ENCODE measurements at places on chromosomes 6 and 20.
A peak's percentile ranks its signal among the peaks of the same experiment; 100 is the strongest.

DNA sequence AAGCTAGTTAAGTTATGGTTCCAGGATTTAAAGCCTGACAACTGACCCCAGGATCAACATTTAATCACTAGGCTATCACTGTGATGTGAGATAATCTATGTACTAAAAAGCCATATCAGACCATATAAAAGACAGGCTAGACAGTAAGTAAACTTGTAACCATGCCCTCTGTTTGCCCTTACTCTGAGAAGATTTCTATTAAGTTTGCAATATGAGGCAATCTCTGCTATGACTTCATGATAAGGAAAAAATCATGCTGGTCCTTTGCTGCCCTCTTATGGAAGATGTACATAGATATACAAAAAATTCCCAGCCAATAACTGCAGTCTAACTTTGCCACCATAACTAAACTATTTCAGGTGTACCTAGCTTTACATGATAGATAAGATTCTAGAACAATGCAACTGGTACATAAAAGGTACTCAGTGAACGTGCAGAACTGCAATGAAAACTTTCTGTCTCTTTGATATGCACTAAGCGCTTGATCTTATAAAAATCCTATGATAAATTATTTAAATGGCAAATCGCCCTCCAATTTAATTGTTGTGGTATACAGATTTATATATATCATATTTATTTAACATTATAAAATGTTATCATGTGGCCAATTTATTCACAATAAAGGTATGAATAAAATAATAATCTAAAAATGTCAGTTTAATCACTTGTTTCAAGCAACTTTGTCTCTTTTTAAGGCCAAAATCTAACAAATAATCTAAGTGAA, 70.5 kb downstream of the FAM217A start:
- DNase-seq, result peak; percentile 76

DNA sequence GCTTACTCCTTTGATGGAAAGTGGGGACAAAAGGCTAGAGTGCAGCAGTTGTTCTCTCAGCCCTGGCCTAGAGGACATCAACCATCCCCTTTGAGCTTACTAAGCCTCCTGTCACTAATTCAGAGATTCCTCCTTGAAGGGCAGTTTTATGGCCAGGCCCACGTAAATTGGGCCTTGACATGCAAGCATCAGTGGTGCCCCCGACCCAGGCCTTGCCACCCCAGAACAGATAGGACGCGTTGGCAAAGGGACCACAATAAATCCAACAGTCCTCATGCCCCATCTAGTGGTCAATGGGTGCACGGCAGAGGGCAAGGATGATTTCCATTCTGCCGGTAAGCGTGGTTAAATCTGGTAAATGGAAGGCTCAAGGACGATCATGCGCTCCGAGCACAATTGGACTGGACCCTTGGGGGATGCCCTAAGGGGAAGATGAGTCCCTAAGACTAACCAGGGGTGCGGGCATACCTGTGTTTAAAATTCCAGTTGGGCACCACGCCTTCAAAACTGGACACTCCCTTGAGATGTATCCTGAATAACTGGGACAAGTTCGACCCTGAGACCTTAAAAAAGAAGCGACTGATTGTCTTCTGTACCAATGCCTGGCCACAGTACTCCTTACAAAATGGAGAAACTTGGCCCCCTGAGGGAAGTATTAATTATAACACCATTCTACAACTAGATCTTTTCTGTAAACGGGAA, 32.6 kb downstream of the CEP85L start:
- DNase-seq, result no peak

DNA sequence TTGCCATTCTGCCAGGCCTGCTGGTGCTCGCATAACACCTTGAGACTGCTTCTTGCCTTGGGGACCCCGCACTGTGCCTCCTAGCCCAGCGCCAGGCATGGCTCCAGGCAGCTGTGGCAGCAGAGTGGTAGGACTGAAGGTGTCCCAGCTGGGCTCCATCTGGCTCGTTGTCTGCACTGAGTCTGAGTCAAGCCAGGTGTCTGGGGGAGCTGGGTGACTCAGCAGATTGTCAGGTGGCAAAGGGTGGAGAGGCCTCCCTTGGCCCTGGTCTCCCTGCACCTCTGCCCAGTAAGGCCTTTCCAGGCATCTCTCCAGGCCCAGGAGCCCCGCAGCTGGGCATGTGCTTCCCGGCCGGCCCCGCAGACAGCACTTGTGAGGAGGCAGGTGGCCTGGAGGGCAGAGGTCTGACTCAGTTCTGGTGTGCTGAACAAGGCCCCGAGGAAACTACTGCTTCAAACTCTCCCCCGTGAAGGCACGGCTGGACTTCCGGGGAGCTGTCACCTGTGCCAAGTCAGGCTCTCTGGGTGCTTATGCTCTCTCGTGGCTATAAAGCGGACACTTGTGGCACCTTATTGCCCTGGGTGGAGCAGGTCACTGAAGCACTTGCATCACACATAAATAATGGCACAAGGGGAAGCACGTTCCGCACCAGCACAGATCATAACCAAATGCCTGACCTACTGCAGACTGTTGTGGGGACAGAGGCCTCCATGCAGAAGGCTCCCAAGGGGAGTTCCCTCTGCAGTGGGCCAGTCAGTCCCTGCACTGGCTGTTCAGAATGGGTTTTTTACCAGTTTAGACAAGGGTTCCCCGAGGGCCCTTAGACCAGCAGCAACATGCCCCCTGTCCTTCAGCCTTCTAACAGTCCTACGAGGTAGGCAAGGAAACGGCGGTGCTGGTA, 27.5 kb downstream of the FOXC1 start:
- DNase-seq, result no peak

- DNase-seq, result no peak
These were observed 22.8 kb downstream of the PANK2 start for GRCh38 chr20:3911956-3912355.

DNA sequence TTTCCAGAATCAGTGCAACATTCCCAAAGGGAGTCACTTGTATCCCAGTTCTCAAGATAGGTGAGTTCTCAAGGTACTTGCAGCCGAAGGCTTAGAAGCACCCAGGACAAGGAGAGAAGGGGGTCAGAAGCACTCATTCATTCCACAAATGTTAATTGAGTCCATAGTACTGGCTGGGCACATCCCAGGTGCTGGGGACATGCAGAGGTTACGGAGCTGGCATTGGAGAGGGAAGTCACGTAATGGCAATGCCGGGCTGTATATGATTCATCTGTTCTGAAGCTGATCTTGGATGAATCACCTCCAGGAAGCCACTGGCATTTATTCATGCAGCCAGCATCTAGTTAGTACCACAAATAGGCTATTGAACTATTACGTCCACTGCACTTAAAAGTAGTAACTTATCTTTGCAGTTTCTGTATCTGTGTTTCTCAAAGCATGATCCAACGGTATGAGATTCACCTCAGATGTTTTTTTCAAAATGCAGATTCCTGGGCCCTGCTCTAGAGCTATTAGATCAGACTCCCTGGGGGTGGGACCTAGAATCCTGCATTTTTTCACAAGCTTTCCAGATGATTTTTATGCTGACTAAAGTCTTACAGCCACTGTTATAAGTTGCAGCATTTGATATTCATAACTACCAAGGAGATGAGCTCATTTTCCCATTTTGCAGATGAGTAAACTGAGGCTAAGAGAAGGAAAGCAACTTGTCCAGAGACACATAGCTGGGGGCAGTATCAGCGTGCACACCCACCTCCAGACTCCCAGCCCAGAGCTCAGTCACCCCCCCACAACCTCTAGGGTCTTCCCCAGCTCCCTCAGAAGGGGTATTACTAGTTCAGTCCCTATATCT, 44.1 kb upstream of the ID1 start:
- DNase-seq, result peak; percentile 93

GRCh38 chr20:38798266-38798665, 7.2 kb upstream of the PPP1R16B start:
- DNase-seq, result no peak

GRCh38 chr6:96923871-96924493, 546 bp upstream of the KLHL32 start:
- DNase-seq, result no peak

DNA sequence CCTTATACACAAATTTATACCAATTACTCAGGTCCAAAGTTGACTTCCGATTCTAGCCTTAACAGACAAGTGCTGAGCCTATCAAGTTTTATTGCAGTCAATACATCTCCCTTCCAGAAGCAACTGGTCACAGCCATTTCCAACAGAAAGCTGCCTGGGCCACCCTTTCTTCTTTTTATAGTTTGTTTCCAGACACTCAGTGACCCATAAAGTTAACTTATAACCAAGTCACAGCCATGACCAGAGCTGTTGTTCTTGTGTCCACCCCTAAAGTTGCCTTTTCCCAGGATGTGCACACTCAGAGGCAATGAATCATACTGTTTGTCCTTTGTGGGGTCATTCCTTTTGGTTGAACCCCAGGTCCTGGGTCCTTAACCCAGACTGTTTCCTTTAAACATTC, 89.9 kb downstream of the CD83 start:
- DNase-seq, result no peak

GRCh38 chr6:158004701-158005095, 23.0 kb downstream of the SYNJ2 start:
- DNase-seq, result no peak

GRCh38 chr6:111171577-111172400, 84.5 kb downstream of the SLC16A10 start:
- no peak for DNase-seq

DNA sequence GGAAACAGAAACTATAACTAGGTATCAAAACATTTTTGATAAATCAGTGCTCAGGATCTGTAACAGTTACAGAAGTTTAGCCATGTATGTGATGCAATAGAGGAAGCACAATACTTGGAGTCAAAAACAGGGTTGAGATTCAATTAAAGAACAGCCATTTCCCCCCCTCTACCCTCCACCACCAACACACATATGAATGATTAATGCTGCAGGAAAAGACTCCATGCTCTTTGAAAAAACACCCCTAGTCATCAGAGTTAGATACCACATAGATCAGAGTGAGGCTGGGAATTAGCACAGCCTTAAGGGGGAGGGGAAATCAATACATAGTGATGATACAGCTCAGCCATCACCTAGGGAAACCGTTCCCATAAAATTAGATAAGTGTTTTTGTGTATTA, 108.9 kb upstream of the EMILIN3 start:
- DNase-seq, result no peak

GRCh38 chr6:3540253-3540820, 83.5 kb upstream of the SLC22A23 start:
- DNase-seq, result no peak

DNA sequence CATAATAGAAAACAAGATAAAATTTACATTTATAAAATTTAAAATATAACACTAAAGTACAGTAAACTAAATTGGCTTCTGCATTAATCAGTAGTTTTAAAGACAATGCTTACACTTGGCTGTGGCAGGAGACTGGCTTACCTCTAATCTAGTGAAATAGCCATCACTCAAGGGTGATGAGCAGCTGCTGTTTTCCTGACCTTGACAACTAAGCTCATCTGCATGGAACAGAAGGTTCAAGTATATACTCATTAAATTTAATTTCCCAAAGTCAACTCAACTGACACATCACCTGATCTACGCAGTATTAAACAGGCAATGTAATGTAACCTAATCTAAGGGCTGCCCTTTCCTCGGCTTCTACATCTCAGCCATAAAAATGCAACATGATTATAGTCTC, 14.5 kb downstream of the TMX4 start:
- no peak for DNase-seq

DNA sequence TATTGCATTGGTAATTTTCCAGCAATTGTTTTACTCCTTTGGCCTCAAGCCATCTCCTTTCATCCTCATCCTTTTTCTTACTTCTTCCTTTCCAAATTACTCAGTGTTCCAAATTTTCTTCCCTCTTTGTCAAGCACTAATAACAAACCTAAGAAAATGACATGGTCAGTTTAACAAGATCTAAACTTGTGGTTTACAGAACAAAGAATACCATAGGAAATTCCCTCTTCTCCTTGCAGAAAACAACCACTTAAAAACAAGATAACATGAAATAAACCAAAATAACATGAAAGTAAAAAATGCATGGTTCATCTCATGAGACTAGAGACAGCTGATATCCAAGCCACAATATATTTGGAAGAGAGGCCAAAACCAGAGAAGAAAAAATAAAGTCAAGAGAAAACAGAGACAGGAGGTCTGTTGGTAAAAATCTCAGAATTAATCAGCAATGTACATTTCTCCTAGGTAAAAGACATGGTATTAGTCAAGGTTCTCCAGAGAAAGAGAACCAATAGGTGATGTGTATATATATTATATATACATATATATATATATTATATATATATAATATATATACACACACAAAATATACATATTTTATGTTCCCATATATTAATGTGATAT, 51.0 kb upstream of the SENP6 start:
- no peak for DNase-seq

GRCh38 chr20:54115172-54115854, 44.9 kb upstream of the BCAS1 start:
- DNase-seq, result no peak

DNA sequence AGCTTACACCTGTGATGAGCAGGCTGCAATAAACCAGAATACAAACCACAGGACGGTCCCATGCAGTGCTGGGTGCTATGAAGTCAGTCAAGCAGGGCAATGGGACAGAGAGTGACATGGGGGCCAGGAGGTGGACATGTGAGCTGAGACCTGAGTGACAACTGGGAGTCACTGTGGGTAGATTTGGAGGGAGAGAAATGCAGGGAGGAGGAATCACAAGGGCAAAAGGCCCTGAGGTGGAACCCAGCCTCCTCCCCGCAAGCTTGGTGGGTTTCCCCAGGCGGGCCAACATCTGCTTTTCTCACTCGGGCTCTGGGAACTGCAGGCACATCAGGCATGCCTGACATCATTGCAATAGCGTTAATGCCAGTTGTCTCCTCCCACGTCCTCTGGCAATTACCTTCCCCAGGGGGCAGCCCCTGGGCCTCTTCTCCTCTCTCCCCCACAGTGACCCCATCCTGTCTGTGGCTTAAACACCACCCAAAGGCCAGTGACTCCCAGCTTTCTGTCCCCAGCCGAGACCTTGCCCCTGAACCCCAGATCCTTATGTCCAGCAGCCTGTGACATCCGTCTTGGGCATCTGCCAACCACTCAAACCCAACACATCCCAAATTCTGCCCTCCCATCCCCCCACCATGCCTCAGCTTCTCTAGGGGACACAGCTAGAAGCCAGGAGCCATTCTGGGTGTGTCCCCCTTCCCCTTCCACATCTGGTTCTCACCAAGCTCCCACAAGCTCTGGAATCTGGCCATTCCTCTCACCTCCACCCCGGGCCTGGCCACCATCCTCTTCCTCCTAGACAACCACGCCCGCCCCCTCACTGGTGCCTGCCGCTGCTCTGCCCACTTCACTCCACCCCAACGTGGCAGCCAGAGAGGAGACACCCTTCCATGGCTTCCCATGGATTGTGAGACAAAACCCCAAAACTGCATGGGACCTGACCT, 28.2 kb downstream of the PDRG1 start:
- DNase-seq, result no peak

GRCh38 chr6:107764684-107765460, 59.2 kb downstream of the SCML4 start:
- no peak for DNase-seq

DNA sequence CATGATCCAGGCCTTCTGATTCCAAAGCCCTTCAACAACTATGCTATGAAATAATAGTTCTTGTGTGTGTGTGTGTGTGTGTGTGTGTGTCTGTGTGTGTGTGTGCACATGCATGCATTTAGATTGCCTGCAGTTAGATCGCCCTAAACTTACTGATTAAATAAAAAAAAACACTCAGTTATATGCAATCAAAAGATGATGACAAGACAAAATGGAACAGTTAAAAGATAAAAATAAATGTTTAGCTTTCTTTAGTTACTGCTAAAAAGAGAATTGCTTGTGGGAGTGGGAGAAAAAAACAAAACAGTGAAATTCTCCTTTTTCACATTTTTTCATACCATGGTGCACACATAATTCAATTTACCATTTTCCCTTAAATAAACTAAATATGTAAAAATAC, 29.4 kb downstream of the MARCKS start:
- DNase-seq, result no peak

GRCh38 chr6:8526624-8527023, 91.3 kb upstream of the SLC35B3 start:
- DNase-seq, result no peak
